ENCODE measurements at places on chromosomes 4 and X.

DNA sequence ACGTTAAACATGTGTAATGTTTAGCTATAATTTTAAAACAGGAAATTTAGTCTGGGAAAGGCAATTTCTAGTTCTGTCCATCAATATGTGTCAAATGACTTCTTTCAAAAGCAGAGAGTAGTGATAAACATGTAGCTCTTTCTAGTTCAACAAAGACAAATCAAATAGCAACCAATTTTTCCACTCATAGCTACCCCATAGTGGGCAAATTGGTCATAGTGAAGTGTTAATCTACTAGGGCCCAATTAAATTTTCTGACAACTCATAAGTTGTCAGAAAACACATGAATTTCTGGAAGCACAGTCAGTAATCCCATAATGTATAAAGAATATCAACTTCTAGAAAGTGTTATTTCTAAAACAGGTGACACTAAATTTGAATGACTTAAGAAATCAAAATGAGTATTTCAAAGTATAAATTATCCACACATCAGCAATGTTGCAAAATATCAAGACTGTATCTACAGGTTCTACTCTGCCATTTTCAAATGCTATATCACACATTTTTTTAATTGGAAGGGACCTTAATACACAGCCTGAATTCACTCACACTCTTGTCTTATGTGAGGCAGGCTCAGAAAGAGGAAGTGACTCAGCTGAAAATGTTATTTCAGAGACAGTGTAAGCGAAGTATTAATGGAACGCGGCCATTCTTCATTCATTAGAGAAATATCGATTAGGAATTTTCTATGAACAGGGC lies 7.7 kb downstream of the OCIAD2 start:
- no peak for DNase-seq

DNA sequence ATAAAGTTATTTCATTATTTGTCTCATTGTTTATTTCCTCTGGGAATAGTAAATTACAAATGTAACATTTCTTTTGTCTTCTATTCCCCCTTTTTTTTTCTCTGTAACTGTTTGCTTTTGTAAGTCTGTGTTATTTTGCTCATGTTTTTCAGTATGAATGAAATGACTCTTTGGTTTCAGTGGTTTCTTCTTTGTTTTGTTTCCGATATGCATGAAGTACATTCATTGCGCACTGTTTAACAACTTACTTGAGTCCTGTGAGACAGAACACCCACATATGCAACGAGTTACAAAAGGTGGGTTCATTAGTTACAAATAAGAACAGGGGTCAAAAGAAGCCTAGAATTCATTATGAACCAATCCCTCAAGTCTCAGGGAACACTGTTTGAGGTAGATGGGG lies 175.0 kb upstream of the UGT8 start:
- DNase-seq = no peak

- DNase-seq = no peak
Observed at GRCh38 chr4:71639380-71639779, 144.5 kb downstream of the GC start.

DNA sequence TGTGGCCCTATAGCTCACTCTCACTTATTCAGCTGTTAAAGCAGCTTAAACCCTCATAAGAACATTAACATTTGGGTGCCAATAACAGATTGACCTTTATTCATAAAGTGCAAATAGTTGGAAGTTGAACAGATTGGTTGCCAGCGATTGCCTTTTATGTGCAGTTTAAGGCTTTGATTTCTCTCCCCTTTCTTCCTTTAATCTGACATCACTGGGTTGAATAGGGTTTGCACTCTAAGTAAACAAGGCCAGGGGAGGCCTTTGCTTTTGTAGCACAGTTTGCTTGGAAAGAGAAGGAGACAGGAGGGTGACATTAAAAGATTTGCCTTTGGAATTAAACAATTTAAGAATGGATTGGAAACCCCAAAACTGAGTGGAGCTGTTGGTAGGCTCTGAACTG lies 114.3 kb downstream of the NKX6-1 start:
- no peak for DNase-seq

DNA sequence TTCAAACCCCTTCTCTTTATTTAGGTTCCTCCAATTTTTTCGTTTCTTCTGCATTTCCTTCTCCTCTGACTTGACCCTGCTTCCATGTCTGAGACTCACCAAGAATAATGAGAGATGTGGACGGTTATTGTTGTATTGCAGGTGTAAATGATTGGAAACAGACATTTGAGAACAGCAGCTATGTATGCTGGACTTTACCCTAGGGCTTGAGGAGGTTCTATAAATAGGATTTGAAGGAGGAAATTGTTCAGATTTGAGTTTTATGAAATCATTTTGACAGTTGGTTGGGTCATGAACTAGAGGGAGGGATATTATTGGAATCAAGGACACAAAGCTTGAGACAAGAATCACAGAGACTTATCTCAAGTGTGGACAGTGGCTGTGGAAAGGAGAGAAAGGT lies 614.6 kb upstream of the CPEB2 start:
- no peak for DNase-seq

- no peak for DNase-seq
Observed at GRCh38 chr4:140242357-140243277, 88.6 kb upstream of the MAML3 start.

DNA sequence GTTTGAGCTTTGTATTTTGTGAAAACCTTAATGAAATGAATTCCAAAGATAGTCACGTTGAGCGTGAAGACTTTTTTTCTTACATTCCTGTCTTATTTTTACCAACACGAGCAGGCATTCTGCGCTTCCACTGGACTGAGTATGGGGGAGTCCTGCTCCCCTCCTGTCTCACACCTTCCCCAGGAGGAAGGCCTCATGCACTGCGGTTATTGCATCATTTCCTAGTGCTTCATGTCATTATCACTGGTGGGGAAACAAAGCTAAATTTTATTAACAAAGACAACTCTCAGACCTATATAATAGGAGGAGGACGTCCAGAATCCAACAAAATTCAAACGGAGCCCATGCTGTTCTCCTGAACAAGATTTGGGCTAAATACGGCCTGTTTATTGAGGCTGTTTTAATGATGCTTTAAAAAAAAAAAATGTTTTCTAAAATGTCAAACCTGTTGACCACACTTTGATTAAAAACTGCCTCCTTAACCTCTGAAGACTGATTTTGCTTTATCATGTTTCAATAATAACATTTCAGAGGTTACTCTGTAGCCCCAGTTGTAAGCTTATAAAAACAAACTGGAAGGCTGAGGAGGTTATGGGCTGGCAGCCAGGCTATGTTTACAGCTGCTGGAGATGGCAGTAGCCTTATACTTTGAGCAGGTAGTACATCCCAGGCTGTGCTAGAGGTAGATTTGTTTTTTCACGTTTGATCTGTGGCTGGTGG lies 118.0 kb downstream of the SOWAHB start:
- no peak for DNase-seq

GRCh38 chr4:134328741-134329140 lies 127.2 kb upstream of the PABPC4L start:
- DNase-seq = no peak

DNA sequence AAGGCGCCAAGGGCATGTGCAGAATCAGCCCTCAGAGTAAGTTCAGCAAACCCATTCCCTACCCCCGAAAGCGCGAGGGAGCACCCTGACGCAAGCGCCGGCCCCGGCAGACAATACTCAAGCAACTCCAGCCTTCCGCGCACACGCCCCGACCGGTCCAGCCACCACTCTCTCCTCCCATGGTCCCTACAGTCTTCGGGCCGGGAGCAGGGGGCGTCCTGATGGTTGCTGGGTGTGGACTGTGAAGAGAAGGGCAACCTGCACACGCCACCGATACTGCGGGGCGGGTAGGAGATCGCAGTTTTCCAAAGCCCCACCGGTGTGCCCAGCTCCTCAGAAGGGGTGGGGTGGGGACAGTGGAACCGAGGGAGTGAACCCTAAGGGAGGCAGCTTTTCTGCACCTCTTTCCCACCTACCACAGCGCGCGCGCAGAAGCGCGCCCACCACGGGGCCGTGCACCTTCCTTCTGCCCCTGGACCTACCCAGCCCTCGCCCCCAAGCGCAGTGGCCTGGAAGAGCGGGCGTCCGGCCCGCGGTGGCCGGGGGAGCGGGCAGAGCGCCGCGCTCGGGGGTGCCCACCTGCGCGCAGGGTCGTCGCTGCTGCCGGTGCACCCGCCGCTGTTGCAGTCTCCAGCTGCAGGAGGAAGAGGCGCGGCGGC lies 650.2 kb upstream of the DIPK2B start:
- peak; percentile 25 for DNase-seq

- DNase-seq = no peak
Observed at GRCh38 chr4:19256823-19257222, 994.9 kb upstream of the SLIT2 start.

DNA sequence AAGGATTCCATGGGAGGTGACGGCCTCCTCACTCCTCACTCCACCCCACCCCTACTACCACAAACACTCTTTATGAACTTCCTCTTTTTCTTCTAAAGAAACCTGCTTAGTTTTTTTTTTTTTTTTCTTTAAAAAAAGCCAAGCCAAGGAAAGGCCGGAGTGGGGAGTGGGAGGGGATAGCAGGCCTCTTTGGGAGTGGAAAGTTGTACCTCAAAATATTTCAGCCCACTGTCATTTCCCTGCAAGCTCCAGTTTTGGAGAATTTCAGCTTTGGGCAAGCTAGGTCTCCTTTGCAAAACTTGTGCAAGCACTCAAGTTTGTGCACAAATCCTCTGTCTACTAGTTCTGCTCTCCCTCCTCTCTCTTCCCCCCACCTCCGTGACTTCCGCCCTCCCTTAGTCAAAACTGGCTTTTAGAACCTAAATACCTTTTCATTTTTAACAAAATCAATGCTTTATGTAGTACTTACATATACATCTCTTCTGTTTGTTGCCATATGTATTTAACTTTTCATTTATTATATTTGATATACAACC lies 512 bp upstream of the ANTXR2 start:
- DNase-seq = no peak

DNA sequence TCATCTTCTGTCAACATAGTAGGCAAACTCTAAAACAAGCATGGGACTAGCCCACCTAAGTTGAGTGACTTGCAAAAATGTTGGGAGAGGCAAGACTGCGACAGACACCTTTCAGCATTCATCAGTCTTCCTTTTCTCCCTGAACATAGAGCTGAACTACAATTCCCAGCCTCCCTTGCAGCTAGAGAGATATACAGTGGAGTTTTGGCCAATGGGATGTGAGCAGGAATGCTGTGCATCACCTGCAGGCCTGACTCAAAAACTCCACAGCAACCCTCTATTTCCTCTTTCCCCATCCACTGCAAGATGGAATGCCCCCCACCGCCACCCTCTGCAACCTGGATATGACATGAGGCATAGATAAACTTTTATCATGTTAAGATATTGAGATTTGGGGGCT lies 66.5 kb downstream of the PDHA1 start:
- no peak for DNase-seq

GRCh38 chr4:166257276-166257675 lies 384.2 kb downstream of the TLL1 start:
- DNase-seq = no peak

GRCh38 chr4:105155426-105155825 lies 8.8 kb downstream of the TET2 start:
- DNase-seq = no peak

- DNase-seq = no peak
Observed at GRCh38 chr4:82620126-82620735, 58.4 kb upstream of the TMEM150C start.

DNA sequence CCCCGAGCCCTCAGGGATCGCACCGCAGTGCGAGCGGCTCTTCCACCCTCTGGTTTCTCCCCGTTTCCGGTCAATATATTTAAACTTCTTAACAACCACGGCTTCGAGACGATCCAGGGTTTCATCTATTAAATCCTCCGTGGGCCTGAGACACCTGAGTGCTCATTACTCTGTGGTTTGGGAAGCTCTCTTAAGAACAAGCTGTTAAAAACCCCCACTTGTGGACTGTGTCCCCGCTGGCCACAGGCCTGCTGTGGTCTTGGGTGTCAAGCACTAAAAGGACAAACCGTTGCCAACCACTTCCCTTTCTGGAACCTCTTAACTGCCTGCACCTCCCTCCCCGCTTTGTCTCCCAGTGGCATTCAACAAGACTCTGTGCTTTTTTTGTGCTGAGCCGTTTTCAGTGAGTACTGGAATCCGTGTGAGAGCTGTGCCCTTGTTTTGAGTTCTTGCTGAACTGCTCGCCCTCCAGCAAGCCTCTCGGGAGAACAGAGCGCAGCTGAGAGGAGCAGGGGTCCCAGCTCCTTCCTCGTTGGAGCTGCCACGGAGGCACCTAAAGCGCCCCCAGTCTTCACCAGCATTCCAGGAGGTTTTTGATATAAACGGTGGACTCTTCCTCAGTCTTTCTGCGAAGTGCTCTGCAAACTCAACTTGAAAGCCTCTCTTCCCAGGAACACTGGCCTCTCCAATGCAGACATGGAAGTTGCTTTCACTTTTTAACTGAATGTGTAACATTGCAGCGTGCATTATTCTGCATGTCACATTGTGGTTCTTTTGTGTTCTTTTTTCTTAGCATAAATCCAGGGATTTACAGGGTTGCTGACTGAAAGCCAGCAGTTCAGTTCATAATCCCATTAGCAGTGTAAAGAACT lies 691 bp upstream of the IGFBP7 start:
- DNase-seq = no peak

DNA sequence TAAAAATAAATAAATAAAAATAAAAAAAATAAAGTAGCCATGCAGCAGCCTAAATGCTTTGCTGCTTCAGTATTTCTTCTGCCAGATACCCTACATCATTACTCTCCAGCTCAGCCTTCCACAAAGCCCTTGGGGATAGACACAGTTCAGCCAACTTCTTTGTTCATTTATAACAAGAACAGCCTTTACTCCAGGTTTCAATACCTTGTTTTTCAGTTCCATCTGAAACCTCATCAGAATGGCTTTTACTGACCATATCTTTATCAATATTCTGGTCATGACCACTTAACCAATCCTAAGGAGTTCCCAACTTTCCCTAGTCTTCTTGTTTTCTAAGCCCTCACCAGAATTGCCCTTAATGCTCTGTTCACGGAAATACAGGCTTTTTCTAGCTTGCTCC lies 128.3 kb upstream of the MED14 start:
- DNase-seq = no peak

- no peak for DNase-seq
Observed at GRCh38 chr4:8376361-8377102, 64.0 kb downstream of the ACOX3 start.

- DNase-seq = no peak
Observed at GRCh38 chrX:20015422-20015821, 24.6 kb upstream of the BCLAF3 start.

DNA sequence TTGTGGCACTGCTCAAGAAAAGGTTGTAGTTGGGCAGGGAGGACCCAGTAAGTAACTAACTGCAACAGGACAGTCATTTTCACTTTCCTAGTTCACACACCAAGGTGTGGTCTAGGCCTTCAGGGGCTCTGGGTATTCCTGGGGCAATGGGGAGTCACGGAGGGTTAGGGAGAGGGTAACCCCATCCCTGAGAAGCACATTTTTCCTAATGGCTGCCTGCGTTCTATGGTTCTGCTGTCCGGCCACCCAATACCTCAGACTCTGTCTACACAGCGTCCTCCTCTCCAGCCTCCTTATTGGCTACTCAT lies 937 bp upstream of the PPP1R3F start:
- no peak for DNase-seq

GRCh38 chrX:109187473-109188168 lies 294.3 kb downstream of the GUCY2F start:
- no peak for DNase-seq
